ENCODE measurements at places on chromosomes 7 and 10. TPM values are rescaled to one million over a fixed set of nuclear protein-coding genes. Genes with fewer than 3 reads are reported as not detected.

- no peaks in the 10 kb centered on the region for H3K27me3 ChIP-seq
- H3K27ac ChIP-seq = no peak overlapping the region
- DNase-seq = no peak
- no peaks in the 10 kb centered on the region for H3K36me3 ChIP-seq
- no peak overlapping the region for H3K4me3 ChIP-seq
These were observed 31.7 kb upstream of the RHOBTB1 start for GRCh38 chr10:60975716-60976115.

GRCh38 chr10:63206997-63207811 lies 74.1 kb downstream of the NRBF2 start:
- H3K36me3 ChIP-seq = no peaks in the 10 kb centered on the region
- H3K4me1 ChIP-seq = peaks cover 63% of the 10 kb centered on the region
- peak overlapping the region; percentile 12 for H3K4me3 ChIP-seq
- no peak for DNase-seq
- H3K27ac ChIP-seq = peak overlapping the region; percentile 59
- H3K27me3 ChIP-seq = no peaks in the 10 kb centered on the region

DNA sequence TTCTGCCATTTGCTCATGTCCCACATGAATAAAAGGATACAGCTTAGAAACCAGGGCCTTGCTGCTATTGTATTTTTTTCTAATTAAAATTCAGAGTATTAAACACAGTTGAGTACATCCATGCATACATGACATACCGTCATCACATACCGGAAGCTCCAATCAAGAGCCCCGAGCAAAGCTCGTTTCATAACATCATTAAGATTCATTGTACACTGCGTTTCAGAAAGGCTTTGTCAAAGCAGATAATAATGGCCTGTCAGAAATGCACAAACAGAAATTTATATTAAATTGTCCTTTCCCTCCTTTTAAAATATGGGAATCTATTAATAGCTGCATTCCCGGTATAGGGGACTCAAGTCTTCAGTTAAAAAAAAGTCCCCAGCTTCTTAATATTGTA lies 103.4 kb downstream of the PRTFDC1 start:
- H3K27ac ChIP-seq = no peak overlapping the region
- no peaks in the 10 kb centered on the region for H3K36me3 ChIP-seq
- no peak overlapping the region for H3K4me3 ChIP-seq
- no peaks in the 10 kb centered on the region for H3K4me1 ChIP-seq
- DNase-seq = no peak

DNA sequence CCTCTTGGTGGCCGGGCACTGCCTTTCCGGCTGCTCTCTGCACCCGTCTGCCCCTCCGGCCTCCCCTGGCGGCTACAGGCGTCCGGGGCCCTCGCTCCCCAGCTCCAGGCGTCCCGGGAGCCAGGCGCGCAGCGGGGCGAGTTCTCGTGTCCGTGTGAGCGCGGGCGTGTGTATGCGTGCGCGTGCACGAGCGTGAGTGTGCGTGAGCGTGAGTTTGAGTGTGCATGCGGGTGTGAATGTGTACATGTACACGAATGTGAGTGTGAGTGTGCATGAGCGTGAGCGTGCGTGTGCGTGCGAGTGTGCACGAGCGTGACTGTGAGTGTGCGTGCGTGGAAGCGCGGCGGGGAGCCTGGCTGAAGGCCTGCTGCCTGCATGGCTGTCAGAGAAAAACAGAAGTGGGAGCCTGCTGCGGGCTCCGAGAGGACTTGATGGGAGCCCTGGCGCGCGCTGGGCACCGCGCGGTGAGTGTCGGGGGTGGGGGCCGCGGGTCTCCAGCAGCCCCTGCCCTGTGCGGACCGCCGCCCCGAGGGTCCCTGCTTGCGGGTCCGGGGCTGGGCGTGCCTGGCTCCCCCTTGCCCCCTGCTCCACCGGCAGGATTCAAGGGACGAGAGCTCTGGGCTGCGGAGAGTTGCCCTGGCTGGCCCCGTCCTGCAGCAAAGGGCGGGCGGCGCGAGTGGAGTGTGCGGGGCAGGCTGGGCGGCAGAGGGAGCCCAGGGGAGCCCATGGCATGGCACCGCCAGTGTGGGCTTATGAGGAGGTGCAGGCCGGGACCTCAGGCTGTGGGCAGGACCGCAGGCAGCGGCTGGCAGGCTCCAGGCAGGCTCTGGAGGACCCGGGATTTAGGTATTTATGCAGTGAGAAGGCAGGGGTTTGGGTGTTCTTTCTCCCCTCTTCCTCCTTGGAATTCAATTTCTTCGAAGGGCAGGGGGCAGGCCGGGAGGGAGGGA lies 75.8 kb upstream of the EN2 start:
- DNase-seq = no peak
- H3K36me3 ChIP-seq = no peaks in the 10 kb centered on the region
- no peak overlapping the region for H3K4me3 ChIP-seq
- no peak overlapping the region for H3K27ac ChIP-seq
- H3K27me3 ChIP-seq = peaks cover 16% of the 10 kb centered on the region

DNA sequence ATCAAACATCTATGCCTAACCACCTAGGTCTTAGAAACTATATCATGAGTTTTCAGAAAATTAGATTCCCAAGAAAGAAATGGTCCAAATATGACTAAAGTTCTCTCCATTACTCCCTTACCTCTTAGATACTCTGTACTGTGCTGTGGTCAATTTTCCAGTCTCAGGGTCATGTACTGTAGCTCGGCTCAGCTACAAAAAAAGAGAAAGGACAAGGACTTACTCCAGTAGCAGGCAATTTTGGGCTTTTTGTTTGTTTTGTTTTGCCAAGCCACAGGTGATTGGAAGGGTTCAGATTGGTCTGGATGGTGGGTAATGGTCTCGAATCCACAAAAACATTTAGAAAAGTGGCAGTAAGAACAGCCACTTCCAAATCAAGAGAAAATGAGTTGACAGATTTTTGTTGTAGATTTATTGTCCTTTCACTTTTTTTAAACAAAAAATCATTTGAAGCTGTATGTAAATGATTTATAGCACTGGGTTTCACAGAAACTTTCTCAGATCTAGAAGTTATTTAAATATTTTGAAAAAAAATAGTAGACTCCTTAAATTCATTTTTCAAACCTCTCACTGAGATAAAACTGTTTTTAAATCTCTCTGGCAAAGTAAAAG lies 52.8 kb downstream of the P4HA1 start:
- no peak overlapping the region for H3K4me3 ChIP-seq
- peak overlapping the region; percentile 5 for H3K27ac ChIP-seq
- H3K36me3 ChIP-seq = no peaks in the 10 kb centered on the region
- H3K27me3 ChIP-seq = no peaks in the 10 kb centered on the region
- DNase-seq = no peak
- H3K4me1 ChIP-seq = peaks cover 21% of the 10 kb centered on the region

DNA sequence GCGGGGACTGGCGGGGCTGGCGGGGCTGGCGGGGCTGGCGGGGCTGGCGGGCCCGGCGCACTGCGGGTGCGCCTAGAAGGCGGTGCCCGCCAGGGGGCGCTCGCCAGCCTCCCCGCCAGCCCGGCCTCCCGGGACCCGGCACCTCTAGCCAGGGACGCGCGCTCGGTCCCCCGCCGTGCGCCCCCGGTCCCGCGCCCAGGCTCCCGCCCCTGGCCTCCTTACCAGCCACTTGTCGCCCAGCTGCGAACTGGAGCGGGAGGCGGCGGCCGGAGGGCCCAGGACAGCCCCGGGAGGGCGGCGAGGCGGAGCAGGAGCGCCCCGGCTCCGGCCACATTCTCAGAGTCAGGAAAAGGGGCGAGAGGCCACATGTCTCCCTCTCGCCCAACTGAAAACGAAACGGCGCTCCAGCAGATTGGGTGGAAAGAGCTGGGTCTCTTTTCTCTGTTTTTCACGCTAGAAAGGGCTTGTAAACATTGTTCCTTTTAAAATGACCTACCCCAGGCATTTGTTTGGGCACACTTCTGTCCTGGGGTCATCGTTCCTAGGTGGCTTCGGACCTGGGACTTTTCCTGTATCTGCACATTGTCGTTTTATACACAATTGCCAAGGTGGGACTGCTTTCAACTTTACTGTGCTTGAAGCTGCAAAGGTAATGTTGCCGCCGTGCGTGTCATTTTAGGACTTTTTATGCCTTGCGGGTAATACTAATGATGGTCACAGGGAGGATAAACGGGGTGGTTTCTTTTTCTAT lies 378 bp upstream of the PRKCQ start:
- peak overlapping the region; percentile 52 for H3K4me3 ChIP-seq
- DNase-seq = no peak
- no peaks in the 10 kb centered on the region for H3K36me3 ChIP-seq
- H3K27me3 ChIP-seq = no peaks in the 10 kb centered on the region
- no peak overlapping the region for H3K27ac ChIP-seq
- H3K4me1 ChIP-seq = no peaks in the 10 kb centered on the region

- DNase-seq = no peak
- no peak overlapping the region for H3K4me3 ChIP-seq
- H3K36me3 ChIP-seq = no peaks in the 10 kb centered on the region
- H3K27ac ChIP-seq = peak overlapping the region; percentile 68
These were observed 73.2 kb downstream of the CALD1 start for GRCh38 chr7:134852625-134853024.

DNA sequence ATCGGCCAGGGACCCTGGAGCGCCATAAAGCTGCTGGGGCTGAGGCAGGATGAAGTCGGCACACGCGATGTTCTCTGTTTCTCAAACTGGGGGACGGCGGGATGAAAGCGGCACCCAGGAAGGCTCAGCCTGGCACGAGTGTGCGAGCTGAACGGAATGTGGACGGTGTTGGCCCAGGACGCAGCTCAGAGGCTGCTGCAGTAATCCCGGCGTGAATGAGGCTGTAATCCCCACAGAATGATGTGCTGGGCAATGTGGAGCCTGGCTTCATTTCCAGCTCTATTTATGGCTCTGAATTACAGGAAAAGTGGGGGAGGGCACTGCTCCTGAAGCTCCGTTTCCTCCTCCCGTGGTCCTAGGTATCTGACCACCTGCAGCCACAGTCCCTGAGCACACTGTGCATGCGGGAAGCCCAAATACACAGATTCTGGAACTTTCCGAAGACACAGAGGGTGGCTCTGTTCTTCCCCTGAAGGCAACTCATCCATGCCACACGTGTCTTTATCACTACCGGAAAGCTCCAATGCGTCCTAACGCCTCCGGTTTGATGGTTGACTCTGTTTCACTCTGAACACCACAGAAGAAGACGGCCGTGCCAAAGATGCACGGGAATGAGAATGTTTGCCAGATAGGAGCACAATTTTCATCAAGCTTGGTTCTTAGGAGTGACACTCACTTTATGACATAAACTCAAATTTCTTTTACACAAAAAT lies 37.6 kb downstream of the KLF6 start:
- DNase-seq = no peak
- peak overlapping the region; percentile 56 for H3K27ac ChIP-seq
- no peaks in the 10 kb centered on the region for H3K36me3 ChIP-seq
- H3K4me3 ChIP-seq = no peak overlapping the region
- H3K4me1 ChIP-seq = peaks cover 25% of the 10 kb centered on the region
- no peaks in the 10 kb centered on the region for H3K27me3 ChIP-seq

- H3K4me3 ChIP-seq = no peak overlapping the region
- H3K4me1 ChIP-seq = no peaks in the 10 kb centered on the region
- DNase-seq = no peak
- H3K36me3 ChIP-seq = no peaks in the 10 kb centered on the region
- H3K27me3 ChIP-seq = no peaks in the 10 kb centered on the region
These were observed 374.4 kb downstream of the PAXIP1 start for GRCh38 chr7:154628556-154628955.

DNA sequence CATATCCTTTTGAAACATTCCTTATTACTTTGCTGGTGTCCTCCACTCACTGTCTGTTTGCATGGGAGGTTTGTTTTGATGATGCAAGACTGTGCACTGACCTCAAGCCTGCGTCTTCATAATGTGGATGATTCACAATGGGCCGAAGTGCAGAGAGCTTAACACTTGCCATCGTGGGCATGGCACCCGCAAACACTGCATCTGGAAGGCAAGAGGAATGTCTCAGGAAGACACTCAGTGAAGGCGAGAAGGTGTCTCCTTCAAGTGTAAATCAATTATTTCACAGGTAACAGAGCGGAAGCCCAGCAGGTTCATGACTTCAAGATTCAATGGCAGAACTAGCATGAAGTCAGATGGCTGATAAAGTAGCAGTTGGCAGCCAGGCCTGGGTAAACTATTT lies 98.1 kb downstream of the DPY19L1 start:
- no peaks in the 10 kb centered on the region for H3K27me3 ChIP-seq
- DNase-seq = no peak
- H3K36me3 ChIP-seq = peaks cover 5% of the 10 kb centered on the region
- H3K27ac ChIP-seq = no peak overlapping the region
- H3K4me1 ChIP-seq = no peaks in the 10 kb centered on the region
- H3K4me3 ChIP-seq = no peak overlapping the region

DNA sequence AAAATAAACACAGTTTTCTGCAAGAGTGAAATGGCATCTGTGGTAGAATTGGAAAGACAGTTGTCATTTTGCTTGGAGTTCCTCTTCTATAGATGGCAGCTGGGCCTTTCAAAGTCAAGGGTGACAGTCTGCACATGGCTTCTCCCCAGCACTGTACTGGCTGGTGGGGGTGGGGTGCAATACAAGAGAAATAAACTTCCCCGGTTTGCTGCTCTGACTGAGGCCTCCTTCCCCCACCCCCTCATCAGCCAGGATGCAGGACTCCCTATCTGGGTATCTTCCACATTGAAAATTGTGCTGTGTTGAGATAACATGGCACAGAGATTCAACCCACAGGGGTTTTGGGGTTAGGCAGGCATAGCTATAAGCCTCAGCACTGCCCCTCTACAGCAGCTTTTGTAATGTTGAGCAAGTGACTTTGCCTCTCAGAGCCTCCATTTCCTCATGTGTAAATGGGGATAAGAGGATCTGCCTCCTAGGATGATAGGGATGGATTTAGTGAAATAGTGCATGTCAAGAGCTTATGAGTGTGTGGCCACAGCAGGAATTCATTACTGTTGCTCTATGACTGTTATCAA lies 85.8 kb upstream of the WDR11 start:
- no peaks in the 10 kb centered on the region for H3K27me3 ChIP-seq
- no peak overlapping the region for H3K27ac ChIP-seq
- H3K4me3 ChIP-seq = no peak overlapping the region
- H3K4me1 ChIP-seq = no peaks in the 10 kb centered on the region

GRCh38 chr7:9192969-9193368 lies 759.6 kb downstream of the NXPH1 start:
- DNase-seq = no peak
- H3K27ac ChIP-seq = no peak overlapping the region
- no peak overlapping the region for H3K4me3 ChIP-seq
- no peaks in the 10 kb centered on the region for H3K27me3 ChIP-seq

GRCh38 chr10:106133451-106133850 lies 1031.1 kb downstream of the SORCS1 start:
- no peaks in the 10 kb centered on the region for H3K4me1 ChIP-seq
- no peak overlapping the region for H3K27ac ChIP-seq
- no peaks in the 10 kb centered on the region for H3K27me3 ChIP-seq
- no peak overlapping the region for H3K4me3 ChIP-seq
- no peaks in the 10 kb centered on the region for H3K36me3 ChIP-seq

GRCh38 chr10:30324448-30325110 lies 24.5 kb downstream of the MTPAP start:
- no peaks in the 10 kb centered on the region for H3K4me1 ChIP-seq
- H3K36me3 ChIP-seq = peaks cover 46% of the 10 kb centered on the region
- no peak for DNase-seq
- H3K4me3 ChIP-seq = no peak overlapping the region
- no peaks in the 10 kb centered on the region for H3K27me3 ChIP-seq

Gene TRIM74
- total RNA-seq = not detected

Gene PRKAG2
- total RNA-seq = 25.0 TPM

Gene AGR3
- total RNA-seq = not detected

Gene CACUL1
- 13.8 TPM for total RNA-seq

Gene MYO1G
- total RNA-seq = 5.2 TPM

Gene GJD4
- not detected for total RNA-seq

Gene STAMBPL1
- total RNA-seq = 15.7 TPM
